ENCODE measurements at places on chromosomes 11 and 22. TPM values are rescaled to one million over a fixed set of nuclear protein-coding genes. Genes with fewer than 3 reads are reported as not detected.

- DNase-seq = no peak
Measured at GRCh38 chr11:69002110-69002569, 10.9 kb downstream of the MRGPRF start.

- no peak for DNase-seq
Measured at GRCh38 chr11:799641-800316, 1.7 kb upstream of the SLC25A22 start.

DNA sequence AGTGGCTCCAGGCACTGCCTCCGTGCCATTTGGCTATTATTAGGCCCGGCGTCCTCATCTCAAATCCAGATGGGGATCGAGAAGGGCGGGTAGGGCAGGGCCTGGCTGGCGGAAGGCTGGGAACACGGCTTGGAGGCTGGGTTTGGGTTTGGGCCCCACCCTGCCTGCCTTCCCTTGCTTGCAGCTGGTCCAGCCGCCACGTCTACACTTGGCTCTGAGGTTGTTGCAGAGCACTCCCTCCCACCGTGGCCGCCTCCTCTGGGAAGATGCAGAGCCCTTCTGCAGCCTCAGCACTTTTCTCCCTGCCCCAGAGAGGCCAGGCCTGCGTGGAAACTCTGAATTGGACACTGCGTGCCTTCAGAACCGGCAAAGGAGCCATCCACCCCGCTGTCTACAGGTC is 5.2 kb upstream of the SMTN start:
- DNase-seq = no peak

DNA sequence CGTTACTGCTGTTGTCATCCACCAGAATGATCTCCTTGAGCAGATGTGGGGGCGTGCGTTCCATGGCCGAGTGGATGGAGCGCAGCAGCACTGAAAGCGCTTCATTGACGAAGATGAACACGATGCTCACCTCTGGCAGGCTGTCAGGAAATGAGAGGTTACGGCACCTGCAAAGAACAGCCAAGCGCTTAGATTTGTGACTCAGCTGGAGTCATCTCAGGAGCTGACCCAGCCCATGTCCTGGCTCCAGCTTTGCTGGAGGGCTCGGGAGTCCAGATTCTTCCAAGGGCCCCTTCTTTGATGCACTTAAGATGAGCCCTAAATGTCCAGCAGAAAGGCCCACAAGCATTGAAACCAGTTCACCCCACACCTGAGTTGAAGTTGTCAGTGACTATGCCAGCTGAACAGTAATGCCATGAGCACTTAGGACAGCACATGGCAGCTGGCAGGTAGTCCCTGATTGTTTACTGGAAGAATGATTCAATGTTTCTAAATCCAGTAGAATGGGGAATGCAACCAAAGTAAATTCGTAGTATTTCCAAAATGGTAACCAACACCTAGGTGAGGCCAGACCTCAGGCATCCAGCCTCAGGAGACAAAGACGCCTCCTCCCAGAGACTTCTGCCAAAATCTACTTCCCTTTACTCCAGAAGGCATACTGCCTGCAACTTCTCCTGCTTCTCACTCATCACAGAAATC is 79.7 kb upstream of the CSNK2A3 start:
- no peak for DNase-seq

DNA sequence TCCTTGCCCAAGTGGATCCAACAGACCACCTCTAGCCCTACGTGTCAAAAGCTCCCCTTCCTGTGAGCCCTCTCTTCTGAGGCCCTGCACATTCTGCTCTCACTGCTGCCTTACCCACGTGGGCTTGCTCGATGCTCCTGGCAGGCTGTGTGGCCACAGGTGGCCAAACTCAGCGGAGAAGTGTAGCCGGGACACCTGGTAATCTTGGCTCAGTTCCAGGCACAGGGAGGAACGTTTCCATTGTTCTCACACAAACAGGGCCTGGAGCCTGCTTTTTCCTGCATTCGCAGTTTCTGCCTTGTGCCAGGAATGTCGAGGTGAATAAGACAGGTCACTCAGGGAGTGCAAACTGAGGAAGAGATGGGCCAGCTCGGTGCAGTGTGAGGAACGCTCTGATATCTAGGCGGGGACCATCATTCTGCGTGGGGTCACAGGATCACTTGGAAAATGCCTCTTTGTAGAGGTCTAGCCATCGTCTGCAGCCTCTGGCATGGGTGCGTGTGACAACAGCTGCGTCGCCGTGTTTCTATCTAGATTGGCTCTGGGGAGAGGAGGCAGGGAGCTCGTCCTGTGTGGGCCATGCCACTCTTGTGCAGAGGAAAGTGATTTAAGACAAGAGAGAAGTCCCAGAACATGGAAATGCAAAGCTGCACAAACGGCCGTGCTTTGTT is 127.6 kb upstream of the PARVA start:
- no peak for DNase-seq

GRCh38 chr11:131759140-131759539 is 388.7 kb downstream of the NTM start:
- DNase-seq = no peak

- DNase-seq = no peak
Measured at GRCh38 chr11:74849525-74850391, 99.1 kb downstream of the XRRA1 start.

GRCh38 chr22:29314537-29315285 is 786 bp downstream of the RASL10A start:
- DNase-seq = no peak

- DNase-seq = no peak
Measured at GRCh38 chr11:71454470-71455113, 1.6 kb downstream of the NADSYN1 start.

DNA sequence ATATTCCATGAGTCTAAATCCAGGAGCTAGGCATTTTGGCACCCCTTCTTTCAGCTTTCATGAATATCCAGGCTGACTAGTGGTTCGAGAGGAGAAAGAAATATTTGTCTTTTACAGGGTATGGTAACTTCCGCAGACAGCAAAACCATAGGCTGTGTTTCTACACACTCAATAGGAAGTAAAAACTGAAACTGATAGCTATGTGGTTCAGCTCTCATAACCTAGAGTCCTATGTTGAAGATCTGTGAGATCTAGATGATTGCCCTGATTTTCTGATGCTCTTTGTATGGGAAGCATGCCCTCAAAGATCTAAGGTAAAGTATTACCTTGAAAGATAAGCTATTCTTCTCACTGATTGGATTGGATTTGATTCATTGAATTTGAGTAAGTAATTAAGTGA is 118.3 kb downstream of the CD44 start:
- DNase-seq = no peak

GRCh38 chr22:32661737-32662586 is 139.5 kb upstream of the TIMP3 start:
- DNase-seq = no peak

GRCh38 chr22:40323681-40324171 is 22.6 kb upstream of the ADSL start:
- DNase-seq = no peak

- no peak for DNase-seq
Measured at GRCh38 chr11:36135076-36135475, 154.1 kb downstream of the COMMD9 start.

GRCh38 chr22:44536411-44536810 is 38.4 kb upstream of the RTL6 start:
- no peak for DNase-seq

DNA sequence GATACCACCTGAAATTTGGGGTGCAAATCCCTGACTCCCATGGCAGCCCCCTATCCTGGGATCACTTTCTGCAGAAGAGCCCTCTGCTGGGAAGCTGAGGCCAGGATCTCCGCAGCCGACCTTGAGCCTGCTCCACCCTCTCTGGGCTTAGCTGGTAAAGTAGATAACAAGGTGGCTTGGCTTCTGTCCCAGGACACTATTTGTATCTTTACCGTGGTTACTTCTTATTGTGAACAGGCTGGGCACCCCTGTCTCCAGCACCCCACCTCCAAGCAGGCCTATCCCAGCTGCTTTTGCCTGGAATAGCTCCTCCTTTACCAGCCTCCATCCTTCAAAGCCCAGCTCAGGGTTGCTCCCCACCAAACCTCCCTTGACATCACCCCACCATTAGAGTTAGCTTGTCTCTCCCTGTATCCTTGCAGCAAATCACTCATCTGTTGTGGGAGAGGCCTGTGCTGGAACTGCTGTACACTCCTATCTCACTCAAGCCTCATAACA is 35.2 kb upstream of the P2RY2 start:
- no peak for DNase-seq

DNA sequence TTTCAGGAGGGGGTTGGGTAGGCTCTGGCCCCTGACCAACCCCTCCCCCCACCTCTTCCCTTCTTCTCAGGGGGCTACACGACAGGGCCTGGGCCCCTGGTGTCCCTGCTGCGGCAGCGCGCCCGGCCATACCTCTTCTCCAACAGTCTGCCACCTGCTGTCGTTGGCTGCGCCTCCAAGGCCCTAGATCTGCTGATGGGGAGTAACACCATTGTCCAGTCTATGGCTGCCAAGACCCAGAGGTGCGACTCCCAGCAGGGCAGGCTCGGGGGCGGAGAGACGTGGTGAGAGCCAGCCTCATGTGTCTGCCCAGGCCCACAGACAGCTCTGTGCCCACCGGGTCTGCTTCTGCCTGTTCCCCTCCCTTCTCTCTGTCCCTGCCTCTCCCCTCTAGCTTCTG is 7.6 kb upstream of the GALR3 start:
- no peak for DNase-seq

- no peak for DNase-seq
Measured at GRCh38 chr22:22450343-22450839, 58.2 kb downstream of the ZNF280B start.

DNA sequence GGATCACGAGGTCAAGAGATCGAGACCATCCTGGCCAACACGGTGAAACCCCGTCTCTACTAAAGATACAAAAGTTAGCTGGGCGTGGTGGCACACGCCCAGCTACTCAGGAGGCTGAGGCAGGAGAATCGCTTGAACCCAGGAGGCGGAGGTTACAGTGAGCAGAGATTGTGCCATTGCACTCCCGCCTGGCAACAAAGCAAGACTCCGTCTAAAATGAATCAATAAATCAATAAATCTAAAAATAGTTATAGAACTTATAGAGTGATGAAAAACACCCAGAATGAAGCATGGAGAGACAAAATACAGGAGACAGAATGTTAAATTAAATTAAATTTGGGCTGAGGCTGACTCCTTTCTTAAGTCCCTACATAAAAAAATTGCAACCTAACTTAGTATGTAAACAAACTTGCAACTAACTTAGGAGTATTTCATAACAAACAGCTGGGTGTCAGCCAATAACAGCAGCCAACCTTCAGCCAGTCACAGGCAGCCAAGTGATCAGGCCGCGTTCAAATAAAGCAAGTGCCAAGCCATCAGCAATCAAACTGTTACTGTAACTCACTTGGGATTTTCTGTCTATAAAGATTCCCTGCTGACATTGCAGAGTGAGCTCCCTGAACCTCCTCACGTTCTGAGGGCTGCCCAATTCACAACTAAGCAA is 7.3 kb upstream of the TP53AIP1 start:
- DNase-seq = no peak

DNA sequence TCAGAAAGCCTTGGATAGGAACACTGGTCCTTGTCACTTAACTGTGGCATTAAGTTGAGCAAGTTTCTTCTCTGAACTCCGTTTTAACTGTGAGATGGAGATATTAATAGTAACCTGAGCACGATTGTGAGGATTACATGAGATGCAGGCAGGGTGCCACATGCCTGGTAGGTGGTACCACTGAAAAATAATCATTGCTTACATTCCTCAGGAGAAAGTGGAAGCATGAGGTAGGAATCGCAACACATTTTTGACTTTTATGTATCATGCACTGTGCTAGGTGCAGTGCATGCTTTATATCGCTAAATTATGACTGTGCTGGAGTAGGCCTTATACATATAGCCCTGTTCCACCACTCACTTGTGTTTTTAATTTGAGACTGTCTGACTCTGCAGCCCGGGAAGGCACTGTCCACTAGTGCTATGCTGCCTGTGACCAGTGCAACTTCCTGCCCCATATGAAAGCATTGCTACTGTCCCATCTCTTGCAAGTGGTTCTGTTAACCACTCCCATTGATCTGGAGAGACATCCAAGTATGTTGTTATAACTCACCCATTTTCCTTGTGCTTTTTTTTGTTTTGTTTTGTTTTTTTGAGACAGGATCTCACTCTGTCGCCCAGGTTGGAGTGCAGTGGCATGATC is 1.0 kb downstream of the UQCR10 start:
- no peak for DNase-seq

DNA sequence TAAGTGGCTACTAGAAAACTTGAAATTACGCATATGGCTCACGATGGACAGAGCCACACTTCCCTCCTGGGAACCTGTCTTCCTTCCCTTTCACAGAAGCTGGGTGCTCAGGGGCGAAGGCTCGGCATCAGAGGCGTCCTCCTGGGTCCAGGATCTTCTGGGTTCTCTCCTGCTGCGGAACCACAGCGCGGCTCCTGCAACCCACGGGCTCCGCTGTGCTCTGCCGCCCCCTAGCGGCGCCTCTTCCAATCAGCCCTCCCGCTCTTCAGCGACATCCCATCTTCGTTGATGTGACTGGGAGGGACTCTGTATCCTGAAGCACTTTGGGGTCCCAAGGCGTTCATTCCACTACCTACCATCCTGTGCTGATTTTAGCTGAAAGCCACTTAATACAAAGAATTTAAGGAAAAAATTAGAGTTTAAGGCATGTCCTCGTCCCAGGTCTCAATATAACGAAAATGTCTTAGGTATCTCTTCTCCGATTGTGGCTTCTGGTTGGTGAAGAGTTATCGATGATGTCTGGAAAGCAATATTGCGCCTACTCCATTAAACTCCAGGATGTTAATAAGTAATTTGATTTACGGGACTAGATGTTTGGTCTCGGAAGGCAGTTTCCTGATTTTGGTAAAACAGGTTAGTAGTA is 14.8 kb upstream of the RPS3 start:
- DNase-seq = no peak

DNA sequence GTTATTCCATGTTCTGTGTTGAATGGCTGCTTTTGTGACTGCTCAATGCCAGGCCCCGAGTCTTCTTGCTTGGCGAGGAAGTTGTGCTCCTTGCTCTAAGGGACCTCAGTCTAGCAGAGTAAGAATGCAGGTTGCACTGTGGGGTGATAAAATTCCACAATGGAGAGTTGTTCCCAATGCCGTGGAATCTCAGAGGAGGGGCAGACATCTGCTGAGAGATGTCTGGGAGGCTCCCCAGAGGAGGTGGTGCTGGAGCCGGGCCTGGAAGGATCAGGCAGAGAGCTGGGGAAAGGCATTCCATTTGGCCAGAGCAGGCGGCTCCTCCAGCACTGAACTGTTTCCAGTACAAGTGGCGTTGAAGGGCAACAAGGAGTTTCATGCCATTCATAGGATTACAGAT is 55.2 kb downstream of the ST3GAL4 start:
- no peak for DNase-seq

GRCh38 chr11:66172146-66172545 is 96.3 kb upstream of the RAB1B start:
- peak; percentile 71 for DNase-seq

PKNOX2 gene
- total RNA-seq = not detected

TMEM25 gene
- 25.4 TPM for total RNA-seq

PRG2 gene
- total RNA-seq = not detected

THAP12 gene
- total RNA-seq = 27.5 TPM

SCGB1D2 gene
- not detected for total RNA-seq

PTPRCAP gene
- total RNA-seq = 3.6 TPM

C22orf31 gene
- total RNA-seq = not detected

TUG1 gene
- total RNA-seq = 33.6 TPM

ZP1 gene
- total RNA-seq = not detected

C11orf86 gene
- not detected for total RNA-seq

CNGA4 gene
- not detected for total RNA-seq

IL17REL gene
- not detected for total RNA-seq

SEPTIN3 gene
- total RNA-seq = 0.14 TPM

FDXACB1 gene
- total RNA-seq = 3.8 TPM

AMBRA1 gene
- total RNA-seq = 21.0 TPM

Measured in epithelial cell of proximal tubule (primary cell).